ENCODE measurements at places on chromosomes 6 and 20.

DNA sequence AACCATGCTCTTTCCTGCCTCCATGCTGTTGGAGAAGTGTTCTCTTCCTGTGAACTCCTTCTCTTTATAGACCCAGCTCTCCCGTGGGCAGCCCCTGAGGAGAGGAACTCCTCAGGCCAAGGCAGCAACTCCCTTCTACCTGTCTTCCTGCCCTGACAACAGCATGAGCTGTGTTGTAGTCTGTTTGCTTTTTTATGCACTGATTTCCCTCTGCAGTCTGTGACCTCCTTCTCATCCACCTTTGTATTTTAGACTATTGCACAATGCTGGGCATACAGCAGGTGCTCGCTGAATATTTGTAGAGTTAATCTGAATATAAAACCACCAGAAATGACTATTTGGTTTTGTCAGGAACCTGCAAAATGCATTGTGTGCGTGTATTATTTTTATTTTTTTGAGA, 152.2 kb upstream of the CHD6 start:
- DNase-seq = no peak

DNA sequence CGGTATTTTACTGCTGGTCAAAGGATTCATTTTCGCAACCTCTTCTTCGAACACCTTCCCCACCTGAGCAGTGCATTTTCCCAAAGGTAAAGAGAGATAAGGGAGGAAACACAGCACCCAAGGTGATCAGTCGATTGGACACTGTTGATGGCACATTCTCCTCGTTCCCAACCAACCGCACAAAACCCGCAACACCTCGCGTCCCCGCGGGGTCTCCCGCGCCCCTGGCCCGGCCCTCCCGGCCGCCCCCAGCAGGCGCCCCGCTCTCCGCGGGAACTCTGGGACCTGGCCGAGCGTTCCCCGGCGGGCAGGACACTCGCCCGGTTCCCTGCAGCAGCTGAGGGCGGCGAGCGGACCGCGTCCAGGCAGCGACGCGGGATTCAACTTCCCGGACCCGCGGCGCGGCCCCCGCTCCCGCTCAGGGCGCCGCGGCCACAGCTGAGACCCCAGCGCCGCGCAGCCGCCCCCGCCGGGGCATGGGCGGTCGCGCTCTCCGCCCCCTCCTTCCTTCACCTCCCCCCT, 506 bp downstream of the RGS17 start:
- no peak for DNase-seq

- no peak for DNase-seq
Measured at GRCh38 chr6:105272786-105273185, 93.0 kb upstream of the POPDC3 start.

GRCh38 chr6:158608221-158608620, 36.3 kb downstream of the DYNLT1 start:
- DNase-seq = no peak

- no peak for DNase-seq
Measured at GRCh38 chr6:52457096-52457495, 37.0 kb downstream of the EFHC1 start.

- DNase-seq = no peak
Measured at GRCh38 chr20:8583566-8584043, 451.5 kb downstream of the PLCB1 start.

GRCh38 chr6:8588176-8588575, 152.8 kb upstream of the SLC35B3 start:
- DNase-seq = no peak

GRCh38 chr6:166942393-166943168, 13.8 kb downstream of the RNASET2 start:
- no peak for DNase-seq

DNA sequence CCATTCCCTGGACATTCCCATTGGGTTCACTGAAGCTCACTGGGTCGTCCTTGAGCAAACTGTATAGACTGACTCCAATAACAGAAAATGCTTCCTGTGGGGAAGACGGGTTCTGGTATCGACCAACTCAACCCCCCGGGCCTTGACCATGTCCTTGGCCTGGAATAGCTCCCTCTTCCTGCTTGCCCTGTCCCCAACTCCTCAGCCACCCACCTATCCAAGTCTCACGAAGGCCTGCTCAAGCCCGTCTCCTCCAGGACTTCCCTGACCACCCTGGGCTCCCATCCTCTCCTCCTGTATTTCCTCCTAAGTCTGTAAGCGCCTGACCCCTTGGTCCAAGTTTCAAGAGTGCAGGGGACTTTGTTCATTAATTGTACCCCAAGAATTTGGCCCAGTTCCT, 2.8 kb upstream of the HMGA1 start:
- no peak for DNase-seq

DNA sequence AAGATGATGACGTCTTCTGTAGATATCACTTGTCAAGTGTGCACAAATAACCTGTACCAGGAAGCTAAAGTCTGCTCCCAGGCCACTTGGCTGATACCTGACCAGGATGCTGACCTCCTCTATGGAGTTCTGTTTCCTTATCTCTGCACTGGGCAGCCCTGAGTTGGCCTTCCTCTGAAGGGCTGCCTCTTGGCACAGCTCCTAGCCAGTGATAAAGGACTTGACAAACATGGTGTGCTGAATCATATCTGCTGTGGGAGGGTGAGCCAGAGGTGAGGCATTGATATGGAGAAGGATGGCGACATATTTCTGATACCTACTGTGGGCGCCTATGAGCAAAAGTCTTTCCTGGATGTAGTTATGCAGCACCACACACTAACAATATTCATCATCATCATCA, 32.8 kb upstream of the FOXA2 start:
- no peak for DNase-seq

GRCh38 chr6:79117752-79118151, 39.7 kb upstream of the PHIP start:
- DNase-seq = no peak

DNA sequence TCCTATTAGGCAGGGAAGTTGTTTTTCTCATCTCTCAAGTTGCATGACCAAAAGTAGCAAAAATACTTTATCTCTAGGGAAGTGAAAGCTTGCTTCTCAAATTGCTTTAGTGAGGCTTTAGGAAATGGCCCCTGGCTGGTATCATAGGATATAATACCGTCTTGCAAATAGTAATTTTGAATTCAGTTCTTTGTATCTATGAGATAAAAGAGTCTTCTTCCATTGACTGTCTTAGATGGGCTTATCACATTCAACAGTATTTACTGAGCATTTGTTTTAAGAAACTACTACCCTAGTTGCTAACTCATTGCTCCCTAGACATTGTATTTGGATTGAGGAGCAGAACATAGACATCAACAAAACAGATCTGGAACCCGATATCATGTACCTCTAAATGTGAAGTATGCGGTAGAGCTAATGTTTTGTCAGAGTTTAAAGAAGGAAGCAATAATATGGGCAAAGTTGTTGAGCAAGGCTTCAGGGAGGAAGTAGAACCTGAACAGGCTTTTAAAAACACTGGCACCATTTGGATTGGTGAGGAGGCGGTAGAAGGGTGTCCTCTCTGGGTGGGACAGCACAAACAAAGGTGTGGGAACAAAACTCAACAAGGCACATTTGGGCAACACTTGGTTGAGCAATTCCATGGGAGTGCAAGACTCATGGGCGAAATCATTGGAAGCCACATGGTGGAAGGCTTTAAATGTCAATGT, 101.5 kb downstream of the SGK1 start:
- no peak for DNase-seq

DNA sequence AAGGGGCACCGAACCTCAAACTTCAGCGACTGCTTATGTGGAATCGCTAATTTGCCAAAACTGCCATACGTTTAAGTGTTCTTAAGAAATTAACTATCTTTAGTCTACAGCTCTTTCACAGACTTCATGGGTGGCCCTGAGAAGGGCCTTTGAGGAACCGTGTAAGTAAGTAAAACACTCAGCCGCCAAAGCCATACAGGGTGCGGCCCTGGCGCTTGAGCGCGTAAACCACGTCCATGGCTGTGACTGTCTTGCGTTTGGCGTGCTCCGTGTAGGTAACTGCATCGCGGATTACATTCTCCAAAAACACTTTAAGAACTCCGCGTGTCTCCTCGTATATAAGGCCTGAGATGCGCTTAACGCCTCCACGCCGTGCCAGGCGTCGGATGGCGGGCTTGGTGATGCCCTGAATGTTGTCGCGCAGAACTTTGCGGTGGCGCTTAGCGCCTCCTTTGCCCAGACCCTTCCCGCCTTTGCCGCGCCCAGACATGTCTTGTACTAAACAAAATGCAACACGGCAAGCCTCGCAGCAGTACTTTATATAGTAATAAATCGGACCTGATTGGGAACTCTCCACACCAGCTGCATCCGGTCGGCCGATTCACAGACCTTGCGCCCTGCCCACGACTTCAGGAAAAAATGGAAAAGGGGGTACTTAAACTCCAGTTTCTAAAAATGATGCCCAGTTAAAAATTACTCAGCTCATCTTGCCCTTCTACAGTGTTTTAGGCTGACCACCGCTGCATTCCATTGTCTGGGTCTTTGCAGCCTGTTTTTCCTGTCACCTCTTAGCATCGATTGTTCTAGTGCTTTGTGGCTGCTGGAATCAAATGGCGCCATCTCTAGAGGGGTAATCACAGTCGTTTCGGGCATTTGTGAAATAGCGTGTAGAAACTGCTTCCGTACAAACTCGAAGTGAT, 38.9 kb downstream of the OR2B2 start:
- no peak for DNase-seq

DNA sequence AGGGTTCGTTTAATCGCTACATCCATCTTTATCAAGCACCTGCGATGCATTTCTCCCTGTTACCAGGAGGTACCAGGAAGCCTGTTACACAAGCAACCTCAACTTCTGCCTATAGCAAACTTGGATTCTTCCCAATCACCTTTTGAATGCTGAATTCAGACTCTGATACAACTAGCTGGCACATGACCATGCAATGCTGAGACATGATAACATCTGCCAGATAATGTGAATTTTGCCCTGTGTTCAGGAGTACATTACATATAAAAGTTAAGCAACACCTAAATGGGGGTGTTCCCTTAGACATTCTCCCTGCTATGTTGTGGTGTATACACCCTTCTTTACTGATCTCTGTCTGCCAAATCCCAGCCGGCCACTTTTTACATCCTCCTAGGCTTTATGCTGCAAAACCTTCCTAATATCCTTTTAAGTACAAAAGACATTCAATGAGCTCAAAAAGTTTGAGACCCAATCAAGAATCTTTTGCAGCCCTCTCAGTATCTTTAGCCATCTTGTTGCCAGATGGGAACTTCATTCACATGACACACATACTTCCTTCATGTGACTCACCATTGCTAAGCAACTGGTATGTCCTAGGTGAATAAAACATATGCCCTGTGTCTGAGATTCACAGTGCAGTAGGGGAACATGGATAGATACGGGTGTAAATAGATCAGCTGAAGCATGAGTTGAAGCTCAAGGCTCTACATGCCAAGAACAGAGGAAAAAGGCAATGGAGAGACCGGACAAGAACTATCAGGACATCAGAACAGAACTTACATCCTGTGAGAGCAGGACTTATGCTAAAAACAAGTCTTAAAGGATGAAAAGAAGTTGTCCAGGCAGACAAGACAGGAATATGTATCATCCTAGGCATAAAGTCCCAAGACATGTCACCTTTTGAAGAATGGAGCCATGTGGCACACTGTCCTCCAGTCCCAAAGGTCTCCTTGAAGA, 84.3 kb downstream of the ZHX3 start:
- peak; percentile 77 for DNase-seq

GRCh38 chr20:26135325-26136110, 438.9 kb upstream of the ZNF337 start:
- DNase-seq = no peak

DNA sequence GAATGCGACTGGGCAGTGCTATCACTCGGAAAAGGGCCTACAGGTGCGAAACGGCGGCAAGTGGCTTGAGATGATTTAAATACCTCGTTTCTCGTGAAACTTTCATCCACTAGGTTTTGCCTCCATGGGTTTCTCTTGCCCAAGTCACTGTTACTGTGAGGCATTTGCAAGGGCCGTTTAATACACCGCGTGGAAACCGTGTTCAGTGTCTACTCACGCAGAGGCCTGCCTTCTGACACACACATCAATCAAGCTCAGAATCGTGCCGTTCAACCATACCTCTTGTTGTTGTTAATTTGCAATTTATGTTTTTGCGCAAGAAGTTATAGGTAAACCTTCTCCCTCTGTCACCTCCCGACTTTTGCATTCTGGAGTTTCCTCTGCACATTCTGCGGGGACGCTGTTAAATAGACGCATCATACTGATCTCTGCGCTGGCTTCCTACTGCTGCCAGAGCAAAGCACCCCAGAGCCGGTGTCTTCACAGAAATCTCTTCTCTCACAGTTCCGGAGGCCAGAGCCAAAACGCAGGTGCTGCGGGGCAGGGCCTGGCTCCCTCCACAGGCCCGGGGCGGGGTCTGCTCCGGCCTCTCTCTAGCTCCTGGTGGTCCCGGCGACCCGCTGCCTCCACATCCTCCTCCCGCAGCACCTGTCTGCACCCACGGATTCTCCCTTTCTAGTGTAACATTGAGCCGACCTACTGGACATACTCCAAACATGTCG, 251.4 kb downstream of the SMOC2 start:
- no peak for DNase-seq

DNA sequence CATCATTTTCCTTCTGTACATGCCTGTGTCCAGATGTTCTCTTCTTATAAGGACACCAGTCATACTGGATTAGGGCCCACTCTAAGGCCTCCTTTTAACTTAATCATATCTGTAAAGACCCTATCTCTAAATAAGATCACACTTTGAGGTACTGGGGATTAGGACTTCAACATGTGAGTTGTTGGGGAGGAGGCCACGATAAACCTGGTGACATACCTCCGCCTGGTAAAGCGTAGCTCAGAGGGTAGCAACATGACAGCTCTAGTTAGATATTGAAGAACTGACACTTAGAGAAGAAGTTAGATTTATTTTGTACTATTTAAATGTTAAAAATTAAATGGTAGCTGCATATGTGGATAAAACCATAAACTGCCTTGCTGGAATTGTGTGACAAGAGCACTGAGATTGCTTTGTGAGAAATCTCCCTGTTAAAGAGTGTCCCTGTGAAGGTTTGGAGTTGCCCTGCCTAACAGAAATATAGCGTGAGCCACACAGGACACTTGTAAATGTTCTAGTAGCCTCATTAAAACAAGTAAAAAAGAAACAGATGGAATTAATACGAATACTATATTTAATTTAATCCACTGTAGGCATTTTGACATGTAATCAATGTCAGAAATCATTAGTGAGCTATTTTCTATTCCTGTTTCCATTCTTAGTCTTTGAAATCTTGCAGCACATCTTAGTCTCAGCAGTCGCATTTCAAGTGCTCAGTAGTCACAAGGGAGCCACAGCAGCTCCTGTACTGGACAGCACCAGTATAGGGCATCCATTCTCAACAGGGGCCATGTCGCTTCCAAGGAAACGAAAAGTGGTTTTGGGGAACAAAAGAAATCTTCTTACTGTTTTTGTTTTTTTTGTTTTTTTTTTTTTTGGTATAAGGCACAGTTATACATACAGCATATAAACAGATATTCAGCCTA, 13.4 kb downstream of the PLCB1 start:
- DNase-seq = no peak

DNA sequence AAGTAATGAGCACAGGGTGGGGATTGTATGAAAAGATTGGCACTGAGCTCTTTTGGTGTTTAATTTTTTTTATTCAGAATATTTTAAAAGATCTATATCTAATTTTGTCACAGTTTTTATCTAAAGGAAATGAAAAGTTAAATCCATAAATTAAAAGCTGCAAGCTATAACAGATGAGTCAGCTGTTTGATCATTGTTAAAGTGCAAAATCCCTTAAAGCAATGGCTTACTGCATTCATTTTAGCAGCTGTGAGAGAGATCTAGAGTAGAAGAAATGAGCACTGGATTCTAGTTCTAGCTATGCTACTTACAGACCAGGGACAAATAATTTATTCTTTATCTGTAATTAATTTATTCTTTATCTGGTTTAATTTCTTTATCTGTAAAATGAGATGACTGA, 245.9 kb downstream of the CD109 start:
- no peak for DNase-seq
